IMR-90 (cell line): ENCODE measurements at places on chromosomes 3 and 15.
A peak's percentile ranks its signal among the peaks of the same experiment; 100 is the strongest.

- no peak for DNase-seq
Observed at GRCh38 chr15:65851981-65852380, 17.3 kb upstream of the RAB11A start.

DNA sequence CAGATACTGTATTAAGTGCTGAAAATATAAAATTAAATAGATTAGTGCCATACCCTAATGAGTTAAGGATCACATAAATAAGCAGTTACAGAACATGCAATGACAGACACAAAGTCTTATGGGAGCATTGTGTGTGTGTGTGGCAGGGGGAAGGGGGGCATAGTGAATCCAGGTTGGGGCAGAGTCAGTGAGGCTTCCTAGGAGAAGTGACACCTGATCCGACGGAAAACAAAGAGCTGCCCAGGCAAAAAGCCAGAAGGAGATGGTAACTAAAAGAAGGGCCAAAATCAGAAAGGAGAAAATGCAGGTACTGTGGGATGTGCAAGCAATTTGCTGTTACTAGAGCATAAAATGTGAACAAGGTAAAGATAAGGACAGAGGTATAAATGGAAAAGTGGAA lies 80.1 kb upstream of the CHRM5 start:
- DNase-seq: no peak

DNA sequence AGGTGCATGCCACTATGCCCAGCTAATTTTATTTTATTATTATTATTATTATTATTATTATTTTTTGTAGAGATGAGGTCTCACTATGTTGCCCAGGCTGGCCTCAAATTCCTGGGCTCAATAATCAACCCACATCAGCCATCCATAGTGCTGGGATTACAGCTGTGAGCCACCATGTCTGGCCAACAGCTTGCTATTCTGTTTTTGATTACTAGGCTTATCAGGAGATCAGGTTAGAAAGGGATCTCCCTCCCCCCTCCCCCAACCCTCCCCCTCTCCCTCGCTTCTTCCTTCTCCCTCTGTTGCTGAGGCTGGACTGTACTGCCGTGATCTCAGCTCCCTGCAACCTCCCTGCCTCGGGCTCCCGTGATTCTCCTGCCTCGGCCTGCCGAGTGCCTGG lies 8.6 kb downstream of the CLN6 start:
- no peak for DNase-seq

- DNase-seq: no peak
Observed at GRCh38 chr3:117875887-117876286, 1158.8 kb downstream of the IGSF11 start.

DNA sequence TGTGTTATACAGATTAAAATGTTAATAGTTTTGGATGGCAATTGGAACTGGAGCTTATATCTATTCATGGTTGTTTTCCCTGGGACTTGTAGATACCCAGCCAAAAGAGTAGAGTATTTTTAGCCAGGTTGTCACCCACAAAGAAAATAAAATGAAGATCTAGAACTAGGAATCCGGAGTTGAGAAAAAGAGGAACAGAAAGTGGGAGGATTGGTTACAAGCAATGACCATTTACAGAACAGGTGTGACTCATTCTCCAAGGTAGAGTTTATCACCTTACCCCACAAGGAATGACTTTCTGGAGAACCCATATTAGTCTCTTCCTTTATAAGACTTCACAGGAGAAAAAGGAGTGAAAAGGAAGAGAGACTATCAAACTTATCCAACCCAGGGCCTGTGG lies 99.8 kb downstream of the TMEM108 start:
- no peak for DNase-seq

DNA sequence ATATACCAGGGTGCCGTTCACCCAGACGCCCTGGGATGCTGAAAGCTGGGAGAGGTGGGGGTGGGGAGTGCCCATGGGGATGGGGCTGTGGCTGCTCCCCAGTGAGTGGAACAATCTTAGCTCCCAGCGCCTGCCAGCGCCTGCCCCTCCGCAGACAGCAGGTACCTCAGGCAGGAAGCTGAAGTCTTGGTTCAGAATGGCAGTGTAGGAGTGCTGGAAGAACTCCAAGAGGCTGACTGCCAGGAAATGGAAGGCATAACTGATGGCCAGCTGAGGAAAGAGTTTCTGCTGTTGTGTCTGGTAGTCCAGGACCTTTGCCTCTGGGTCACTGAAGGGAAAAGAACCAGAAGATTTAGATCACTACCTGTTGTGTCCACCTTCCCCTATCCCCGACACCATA lies 8.4 kb downstream of the ACOX2 start:
- peak; percentile 58 for DNase-seq

DNA sequence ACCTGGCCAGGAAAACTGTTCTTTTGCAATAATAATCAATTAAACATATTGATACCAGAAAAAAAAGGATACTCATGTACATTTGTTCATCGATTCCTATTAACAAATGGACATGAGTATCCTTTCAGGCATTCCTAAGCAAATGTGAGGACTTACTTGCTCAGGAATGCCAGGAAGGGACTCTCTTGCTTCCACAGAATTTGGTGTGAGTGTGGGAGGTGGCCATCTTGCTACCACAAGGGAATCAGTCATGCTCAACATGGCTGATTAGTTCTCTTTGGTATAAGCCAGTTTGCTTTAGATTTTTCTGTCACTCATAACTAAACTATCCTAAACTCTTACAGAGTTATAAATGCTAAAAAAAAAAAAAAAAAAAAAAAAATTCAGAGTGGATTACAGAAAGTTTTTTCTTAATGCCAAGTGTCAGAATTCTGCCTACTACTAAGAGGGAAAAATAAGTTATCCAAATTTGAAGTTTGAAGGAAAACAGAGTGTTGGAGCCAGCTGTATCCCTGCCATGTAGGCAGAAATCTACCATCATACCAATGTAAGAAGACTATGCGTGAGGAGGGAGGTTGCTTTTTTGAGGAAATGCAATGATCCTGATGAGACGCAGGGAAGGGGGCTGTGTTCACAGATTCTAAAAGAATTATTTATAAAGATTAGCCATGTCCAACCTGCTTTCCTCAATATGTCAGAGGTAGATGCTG lies 98.7 kb downstream of the PLD1 start:
- peak; percentile 61 for DNase-seq

GRCh38 chr15:62601777-62602545 lies 436.9 kb upstream of the C2CD4B start:
- DNase-seq: peak; percentile 43
